ENCODE measurements at places on chromosomes 11 and 22.

DNA sequence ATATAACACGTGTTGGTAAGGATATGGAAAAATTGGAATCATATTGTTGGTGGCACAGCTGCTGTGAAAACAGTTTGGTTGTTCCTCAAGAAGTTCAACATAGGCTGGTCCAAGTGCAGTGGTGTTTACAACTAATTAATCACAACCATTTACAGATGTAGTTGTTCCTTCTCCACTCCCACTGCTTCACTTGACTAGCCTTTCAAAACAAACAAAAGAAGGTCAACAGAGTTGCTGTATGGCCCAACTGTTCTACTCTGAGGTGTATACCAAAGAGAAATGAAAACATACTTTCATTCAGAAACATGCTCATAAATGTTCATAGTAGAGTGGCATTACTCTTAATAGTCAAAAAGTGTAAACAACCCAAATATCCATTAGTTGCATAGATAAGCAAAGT is 36.6 kb upstream of the ACAT1 start:
- no peak for DNase-seq

GRCh38 chr11:90257158-90257525 is 34.3 kb upstream of the CHORDC1 start:
- no peak for DNase-seq

DNA sequence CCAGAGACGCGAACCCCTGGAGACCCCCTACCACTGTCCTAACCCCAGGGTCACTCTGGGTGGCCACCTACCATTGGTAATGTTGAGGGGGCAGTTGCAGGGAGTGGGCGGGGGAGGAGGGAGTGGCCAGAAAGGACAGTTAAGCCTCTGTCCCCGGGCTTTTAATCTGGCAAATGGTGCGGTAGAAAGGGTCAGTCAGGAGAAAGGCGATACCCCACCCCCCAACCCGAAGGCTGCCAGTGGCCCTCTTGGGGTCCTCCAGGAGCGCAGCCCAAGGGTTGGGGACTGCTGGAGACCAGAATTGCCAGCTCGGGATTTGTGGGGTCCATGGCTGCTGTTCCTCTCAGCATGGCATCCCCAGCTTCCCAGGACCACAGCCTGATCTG is 742 bp downstream of the P2RY2 start:
- DNase-seq: no peak

DNA sequence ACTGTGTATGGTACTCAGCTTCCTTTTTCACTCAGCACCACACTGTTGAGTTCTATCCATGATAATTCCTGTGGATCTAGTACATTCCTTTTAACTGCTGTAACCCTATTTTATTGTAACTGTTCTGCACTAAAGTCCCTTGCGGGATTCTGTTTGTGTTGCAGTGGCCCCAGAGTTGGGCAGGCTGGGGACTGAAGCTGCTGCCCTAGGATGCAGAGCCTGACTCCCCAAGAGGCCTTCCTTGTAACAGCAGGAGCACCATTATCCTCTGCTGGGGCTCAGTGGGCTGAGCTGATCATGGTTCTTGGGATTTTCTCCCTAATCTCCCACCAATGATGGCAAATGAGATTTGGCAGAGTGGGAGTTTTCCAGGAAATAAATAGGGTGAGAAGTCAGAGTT is 77.7 kb downstream of the CABIN1 start:
- no peak for DNase-seq

- DNase-seq: no peak
Measured at GRCh38 chr11:35617687-35618496, at the start of gene FJX1. FJX1 (plus strand) TSS chr11:35618460; CDS start chr11:35618637, 177 bp downstream.

GRCh38 chr22:24175160-24175808 is 6.0 kb upstream of the SUSD2 start:
- peak; percentile 70 for DNase-seq

DNA sequence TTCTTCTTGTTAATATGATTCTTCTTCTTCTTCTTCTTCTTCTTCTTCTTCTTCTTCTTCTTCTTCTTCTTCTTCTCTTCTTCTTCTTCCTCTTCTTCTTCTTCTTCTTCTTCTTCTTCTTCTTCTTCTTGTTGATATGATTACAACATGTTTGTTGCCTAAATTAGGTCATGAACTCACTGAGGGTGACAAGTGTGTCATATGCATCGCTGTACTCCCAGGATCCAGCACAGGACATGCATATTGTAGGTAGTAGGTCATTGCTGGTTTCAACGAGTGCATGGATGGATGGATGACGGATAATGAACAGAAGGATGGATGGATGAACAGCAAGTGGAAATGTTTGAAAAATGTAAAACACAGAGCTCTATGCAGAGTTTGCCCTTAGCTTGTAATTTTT is 14.9 kb upstream of the PVALB start:
- DNase-seq: no peak

DNA sequence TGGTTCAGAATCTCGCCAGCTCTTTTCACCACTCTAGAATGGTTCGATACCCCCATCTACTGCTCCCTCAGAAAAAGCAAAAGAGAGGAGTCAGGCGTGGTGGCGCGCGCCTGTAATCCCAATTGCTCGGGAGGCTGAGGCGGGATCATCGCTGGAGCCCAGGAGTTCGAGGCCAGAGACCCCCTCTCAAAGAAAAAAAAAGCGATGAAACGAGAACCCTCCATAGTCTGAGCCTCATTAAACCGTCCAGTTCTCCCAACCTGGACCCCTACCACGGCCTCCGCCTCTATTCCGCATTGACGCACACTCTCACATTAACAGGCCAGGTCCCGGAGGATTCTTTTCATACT is 439 bp downstream of the SPA17 start:
- no peak for DNase-seq

DNA sequence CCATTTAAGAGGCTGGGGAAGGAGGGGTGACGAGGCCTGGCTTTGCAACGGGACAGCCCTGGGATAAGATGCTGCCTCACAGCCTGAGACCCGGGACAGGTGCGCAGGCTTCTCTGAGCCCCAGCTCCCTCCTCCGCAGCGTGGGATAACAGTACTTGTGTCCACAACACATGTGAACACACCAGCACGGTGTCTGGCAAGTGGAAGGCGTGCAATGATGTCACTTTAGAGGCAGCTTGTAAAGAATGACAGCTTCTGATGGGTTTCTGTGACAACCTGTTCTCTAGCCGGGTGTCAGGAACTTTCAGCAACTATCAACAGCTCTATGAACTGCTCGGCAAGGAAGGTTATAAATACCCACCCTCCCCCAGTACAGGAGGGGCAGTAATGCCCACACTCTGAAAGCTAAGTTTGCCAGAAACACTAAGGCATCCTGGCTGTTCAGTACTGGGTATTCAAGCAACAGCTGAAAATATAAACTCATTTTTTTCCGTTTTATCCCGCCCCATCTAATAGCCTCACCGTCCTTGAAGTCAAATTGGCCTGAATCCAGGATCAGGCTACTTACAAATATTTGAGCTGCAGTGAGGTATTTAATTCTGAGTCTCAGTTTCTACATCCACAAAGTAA is 59.7 kb downstream of the MYH9 start:
- peak; percentile 33 for DNase-seq

DNA sequence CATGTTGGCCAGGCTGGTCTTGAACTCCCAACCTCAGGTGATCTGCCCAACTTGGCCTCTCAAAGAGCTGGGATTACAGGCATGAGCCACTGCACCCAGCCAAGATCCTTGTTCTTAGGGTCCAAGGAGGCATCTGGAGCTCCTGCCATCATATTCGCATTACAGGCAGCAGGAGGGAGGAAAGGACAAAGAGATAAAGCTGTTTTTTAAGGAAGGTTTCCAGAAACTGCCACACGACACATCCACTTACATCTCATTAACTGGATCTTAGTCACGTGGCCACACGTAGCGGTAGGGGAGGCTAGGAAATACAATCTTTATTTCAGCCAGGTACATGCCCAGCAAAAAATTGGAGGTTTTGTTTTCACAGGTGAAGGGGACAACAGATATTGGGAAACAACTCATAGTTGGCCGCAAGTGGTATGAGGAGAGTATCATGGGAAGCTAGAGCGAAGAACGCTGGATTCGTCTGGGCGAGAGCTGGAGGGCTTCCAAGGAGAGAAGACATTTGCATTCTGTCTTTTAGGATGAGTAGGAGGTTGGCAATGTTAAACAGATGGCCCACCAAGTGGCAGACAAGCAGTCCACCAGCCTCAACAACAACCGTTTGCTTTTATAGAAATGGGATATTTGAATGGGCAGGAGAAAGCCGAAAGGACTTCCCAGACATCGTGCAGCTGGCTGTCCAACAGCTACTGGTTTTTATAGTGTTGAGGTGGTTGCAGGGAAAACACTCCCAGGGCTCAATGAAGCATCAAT is 39.2 kb upstream of the DMC1 start:
- no peak for DNase-seq

GRCh38 chr11:1557904-1558774 is 13.9 kb downstream of the DUSP8 start:
- peak; percentile 21 for DNase-seq

- DNase-seq: no peak
Measured at GRCh38 chr11:72519220-72519881, 85.0 kb upstream of the CLPB start.

DNA sequence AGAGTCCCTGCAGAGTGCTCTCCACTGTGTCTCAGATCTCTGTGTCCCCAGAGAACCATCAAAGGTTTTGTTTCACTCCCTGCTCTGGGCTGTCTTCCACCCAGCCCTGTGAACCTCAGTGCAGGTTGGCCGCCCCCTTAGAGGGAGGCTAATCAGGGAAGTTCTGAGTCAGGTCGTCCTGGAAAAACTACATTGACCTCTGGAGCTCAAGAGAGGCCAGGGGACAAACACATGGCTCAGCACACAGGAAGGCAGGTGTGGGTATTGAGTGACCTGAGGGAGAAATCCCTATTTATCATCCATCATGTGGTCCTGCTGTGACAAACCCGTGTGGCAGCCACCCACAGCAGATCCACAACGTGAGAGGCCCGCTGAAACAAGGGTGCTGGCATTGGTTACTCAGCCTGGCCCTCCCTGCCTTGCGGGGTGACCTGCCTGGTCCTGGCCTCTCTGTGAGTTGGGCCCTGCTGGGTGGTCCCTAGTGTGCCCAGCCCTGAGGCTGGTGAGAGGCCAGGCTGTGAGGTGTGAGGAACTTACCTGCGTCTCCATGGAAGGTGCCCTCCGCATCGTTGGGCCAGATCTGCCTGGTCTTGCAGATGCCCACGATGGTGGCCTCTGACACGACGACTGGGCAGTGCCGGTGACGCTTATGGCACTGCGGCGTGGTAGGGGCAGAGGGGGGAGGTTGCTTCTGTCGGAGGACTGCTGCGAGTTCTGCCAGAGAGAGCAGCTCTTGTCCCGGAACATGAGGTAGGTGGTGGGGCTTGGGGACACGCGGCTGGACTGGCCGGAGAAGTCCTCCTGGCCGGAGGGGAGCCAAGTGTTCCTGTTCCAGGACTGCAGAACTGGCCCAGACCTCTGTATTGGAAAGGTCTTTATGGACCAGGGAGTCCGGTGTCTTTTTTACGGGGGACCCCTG is 669 bp upstream of the BCR start:
- peak; percentile 36 for DNase-seq

DNA sequence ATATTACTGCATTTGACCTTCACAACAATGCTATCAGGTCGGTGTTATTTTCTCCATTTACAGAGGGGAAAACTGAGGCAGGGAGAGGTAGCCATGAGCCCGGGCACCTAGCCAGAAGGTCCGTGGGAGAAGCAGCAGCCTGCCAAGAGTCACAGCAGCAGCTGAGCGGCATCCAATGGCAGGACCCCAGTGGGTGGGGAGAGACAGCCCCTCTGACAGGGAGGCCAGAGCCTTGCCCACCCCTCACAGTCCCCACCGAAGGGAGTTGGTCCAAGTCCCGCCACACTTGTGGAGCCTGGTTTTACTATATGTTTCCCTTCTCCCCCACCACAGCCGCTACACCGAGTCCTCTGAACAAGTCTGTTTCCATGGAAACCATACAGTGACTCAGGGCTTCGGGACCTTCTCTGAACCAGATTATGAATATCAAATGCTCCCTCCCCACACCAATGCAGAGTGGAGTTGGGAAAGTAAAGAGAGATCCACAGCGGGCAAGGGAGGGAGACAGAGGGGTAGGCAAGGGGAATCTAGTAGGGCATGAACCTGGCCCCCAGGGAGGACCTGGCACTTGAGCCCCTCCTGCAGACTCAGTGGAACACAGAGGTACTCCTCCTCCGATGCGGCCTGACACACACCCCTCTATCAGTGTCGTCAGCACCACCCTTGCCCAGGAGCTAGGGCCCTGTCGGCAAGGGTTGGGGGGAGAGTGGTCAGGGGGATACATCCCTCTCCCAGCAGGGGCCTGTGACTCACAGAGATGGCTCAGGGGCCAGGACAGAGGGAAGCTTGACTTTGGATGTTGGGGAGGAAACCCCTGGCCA is 2.5 kb downstream of the CHST1 start:
- no peak for DNase-seq

DNA sequence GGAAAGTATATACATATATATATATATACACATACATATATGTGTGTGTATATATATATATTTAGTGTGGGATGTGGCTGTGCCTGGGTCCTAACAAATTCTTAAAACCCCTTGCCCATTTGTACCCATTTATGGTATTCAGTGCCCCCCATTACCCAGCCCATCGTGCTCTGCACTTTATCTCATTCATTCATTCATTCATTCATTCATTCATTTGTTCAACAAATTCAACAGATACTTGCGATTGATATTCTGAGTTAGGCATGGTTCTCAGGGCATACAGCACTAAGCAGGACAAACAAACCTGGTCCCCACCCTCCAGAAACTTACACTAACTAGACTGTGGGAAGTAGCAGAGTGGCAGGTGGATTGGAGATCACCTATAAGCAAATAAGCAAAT is 56.6 kb upstream of the LMO2 start:
- no peak for DNase-seq

DNA sequence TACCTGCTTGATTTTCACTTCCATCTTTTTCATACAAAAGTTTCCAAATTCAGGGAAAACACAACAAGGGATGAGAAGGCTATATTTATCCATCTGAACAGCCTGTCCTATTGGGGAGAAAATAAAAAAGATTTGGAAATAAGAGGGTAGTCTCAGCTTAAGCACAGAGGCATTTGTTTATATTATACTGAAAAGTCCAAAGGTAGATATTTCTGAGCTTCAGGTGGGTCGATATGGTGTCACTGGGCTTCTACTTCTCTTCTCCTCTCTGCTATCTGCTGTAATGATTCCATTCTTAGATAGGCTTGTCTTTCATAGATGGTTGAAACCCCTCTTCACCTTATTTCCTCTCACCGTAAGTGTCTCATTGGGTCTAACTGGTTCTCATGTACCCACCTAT is 337.0 kb downstream of the INSC start:
- DNase-seq: no peak

Measured in activated T-cell treated with anti-CD3 and anti-CD28 coated beads, Interleukin-2, amount 50 U/mL, for 1 hour (primary cell).